Stimulated activated CD4-positive, alpha-beta T cell treated with anti-CD3 and anti-CD28 coated beads, TNF-alpha, amount 100 ng/mL, for 1 hour (primary cell): ENCODE measurements at places on chromosomes 1 and 21.

- no peak for DNase-seq
These were observed 91.7 kb downstream of the ATG4C start for GRCh38 chr1:62875676-62876075.

- DNase-seq, result no peak
These were observed 6.5 kb upstream of the SDHB start for GRCh38 chr1:17060306-17060749.

- no peak for DNase-seq
These were observed 44.1 kb upstream of the DOCK7 start for GRCh38 chr1:62732331-62732730.

- no peak for DNase-seq
These were observed 105.8 kb downstream of the MRPL39 start for GRCh38 chr21:25501462-25501861.

- no peak for DNase-seq
These were observed 35.7 kb upstream of the MTR start for GRCh38 chr1:236759252-236759859.

GRCh38 chr1:209319057-209319432 lies 264.5 kb upstream of the CAMK1G start:
- no peak for DNase-seq

DNA sequence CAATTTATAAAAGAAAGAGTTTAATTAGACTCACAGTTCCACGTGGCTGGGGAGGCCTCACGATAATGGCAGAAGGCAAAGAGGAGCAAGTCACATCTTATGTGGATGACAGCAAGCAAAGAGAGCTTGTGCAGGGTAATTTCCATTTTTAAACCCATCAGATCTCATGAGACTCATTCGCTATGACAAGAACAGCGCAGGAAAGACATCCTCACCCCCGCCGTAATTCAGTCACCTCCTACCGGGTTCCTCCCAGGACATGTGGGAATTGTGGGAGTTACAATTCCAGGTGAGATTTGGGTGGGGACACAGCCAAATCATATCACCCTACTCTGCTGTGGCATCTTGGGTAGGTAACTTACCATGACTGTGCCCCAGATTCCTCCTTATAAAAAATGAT lies 79.8 kb downstream of the AK5 start:
- no peak for DNase-seq
